Activated CD8-positive, alpha-beta memory T cell treated with anti-CD3 and anti-CD28 coated beads, Interleukin-2, amount 50 U/mL, for 4 hours (primary cell): ENCODE measurements at places on chromosomes 6 and 20.
A peak's percentile ranks its signal among the peaks of the same experiment; 100 is the strongest.

GRCh38 chr6:34143884-34144580 lies 1.9 kb downstream of the GRM4 start:
- DNase-seq, result peak; percentile 66

DNA sequence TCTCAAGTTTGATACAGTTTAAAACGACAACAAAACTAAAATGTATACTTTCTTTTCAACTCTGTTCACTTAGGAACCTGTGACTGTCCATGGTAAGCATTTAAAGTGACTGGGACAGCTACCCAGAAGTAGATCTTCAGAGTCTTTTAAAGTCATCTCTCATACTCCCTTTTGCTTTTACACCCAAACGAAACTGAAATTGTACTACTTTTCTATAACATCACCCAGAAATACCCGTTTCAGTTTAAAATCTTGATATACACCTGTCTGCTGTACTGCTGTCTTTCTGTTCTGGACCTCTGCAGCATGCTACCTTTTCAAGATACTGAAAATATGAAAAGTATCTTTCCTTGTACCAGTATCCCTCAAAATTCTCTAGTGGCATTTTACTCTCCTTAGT lies 170.4 kb upstream of the THEMIS start:
- no peak for DNase-seq

DNA sequence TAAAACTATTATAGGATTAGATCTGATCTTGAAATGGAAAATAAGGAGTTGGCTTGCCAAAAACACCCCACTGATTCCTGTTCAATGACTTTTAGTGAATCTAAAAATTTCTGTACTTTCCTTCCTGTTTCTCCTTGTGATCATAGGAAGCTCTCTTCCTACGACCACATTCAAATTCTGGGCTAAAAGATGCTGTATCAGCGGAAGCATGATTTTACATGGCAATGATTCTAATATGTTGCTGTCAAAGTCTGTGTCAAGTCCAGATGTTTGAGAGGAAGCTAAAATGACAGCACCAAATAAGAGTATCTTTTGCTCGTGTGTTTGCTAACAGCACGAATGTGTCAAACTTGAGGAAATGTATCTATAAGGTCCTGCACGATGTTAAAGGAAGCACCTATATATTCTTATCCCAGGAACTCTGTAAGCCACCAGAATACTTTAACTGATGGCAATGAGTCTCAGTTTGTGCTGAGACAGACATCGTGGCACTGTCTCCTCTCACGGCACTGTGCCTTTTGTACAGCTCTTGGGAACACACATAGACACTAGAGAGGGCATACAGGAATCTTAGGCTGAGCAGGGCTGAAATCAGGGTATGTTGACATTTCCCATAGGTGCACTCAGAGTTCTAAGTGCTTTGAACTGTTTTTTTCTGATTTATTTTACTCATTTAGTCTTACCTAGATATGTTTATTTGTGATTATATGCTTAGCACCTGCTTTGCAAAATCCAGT lies 24.9 kb upstream of the MAP3K4 start:
- no peak for DNase-seq

- no peak for DNase-seq
Observed at GRCh38 chr20:40766790-40767614, 78.0 kb upstream of the MAFB start.
